ENCODE measurements at places on chromosomes 3 and 15. TPM values are rescaled to one million over a fixed set of nuclear protein-coding genes. Genes with fewer than 3 reads are reported as not detected.
A peak's percentile ranks its signal among the peaks of the same experiment; 100 is the strongest.

The STAB1 gene
- total RNA-seq, result 0.16 TPM

GRCh38 chr3:176839901-176840300, 357.4 kb downstream of the TBL1XR1 start:
- no peak for DNase-seq

The FGD5 gene
- total RNA-seq, result 0.27 TPM

DNA sequence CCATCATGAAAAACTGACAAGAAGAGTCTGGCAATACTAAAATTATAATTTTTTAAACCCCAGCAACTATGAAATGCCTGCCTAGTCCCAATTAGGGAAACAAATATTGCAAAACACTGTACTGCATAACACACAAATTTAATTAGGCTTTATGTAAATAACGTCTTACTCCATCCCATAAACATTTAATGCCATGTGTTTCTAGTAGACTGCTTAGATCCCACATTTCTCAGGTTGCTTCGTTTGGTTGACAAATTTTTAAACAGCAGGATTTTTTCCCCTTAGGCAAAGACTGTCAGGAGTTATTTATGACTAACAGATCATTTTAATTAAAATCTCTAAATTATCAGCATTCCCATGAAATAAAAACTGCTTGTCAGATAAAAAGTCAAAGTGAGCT, 29.9 kb downstream of the EIF2AK4 start:
- no peak for DNase-seq

The CPNE9 gene
- total RNA-seq, result 1.3 TPM

DNA sequence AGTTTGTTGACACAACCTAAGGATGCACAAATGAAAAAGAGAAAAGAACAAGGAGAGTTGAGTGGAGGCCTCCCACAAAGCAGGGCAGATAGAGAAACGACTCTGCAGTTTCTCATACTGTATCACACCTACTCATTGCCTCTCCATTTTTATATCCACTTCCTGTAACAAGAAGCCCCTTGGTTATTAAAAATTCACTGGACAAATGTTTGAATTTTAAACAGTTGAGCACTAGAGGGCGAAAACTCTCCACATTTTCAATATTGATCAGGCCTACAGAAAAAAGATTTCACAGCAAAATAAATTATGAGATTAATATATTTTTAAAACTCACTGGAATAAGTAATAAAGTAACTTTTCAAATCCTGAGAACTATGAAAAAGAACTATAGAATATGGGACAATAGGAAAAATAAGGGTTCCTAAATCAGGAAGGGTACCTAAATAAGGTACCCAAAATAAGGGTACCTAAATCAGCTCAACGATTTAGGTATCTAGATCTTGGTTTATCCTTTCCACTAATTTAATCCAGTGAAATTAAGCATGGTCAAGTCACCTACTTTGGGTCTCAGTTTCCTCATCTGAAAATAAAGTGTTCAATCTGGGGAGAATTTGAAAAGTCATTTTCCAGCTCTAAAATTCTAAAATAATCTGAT, 47.0 kb upstream of the PPIB start:
- no peak for DNase-seq

- DNase-seq, result no peak
Observed at GRCh38 chr3:24067483-24067882, 122.4 kb downstream of the NR1D2 start.

DNA sequence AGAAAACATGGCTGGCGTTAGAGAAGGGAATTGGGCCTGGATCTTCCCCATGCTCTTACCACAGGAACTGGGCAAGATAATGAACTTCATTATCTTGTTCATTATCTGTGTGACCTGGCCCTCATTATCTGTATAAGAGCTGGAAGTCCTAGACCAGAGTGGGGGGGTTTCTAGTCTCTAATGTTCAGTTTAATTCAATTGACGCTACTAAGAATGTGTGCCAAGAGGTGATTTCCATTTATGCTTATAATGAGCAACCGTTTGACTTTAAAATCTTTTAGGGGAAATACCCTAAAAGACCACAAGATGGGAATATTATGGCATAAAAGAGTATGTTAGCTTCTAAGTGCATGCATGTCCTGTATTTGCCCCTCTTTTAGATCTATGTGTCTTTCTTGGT, 59.1 kb upstream of the CSTA start:
- no peak for DNase-seq

GRCh38 chr15:65740148-65740547, 51.9 kb downstream of the DENND4A start:
- DNase-seq, result no peak

DNA sequence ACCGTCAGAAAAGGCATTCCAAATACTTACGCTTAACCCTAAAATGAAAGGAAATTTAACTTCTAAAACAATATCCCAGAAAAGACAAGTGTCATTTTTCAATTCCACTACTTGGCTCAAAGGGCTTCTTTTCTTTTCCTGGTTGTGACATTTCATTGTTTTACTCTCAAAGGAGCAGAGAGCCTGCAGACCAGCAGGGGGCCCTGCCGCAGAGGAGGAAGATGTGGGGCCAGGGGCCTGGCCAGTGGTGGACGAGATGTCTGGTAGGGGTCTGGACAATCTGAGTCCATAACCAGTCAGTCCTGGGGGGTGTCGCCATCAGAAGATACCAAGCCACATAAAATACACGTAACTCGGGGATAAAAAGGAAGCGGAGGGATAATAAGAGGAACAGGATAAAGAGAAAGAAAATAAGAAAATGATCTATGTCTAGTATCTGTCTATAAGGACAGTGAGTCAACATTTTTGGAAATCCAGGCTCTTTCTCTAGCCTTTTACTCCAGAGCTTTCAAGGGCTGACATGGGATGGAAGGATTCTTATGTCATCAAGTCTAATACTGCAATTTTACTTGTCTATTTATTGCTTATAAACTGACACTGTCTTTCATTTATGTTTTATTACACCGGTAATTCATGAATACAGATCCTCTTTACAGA, 54.2 kb upstream of the ARHGEF3 start:
- peak; percentile 43 for DNase-seq

The CRTAP gene
- total RNA-seq, result 147 TPM

The WDR6 gene
- total RNA-seq, result 294 TPM

The PLSCR5 gene
- total RNA-seq, result not detected

DNA sequence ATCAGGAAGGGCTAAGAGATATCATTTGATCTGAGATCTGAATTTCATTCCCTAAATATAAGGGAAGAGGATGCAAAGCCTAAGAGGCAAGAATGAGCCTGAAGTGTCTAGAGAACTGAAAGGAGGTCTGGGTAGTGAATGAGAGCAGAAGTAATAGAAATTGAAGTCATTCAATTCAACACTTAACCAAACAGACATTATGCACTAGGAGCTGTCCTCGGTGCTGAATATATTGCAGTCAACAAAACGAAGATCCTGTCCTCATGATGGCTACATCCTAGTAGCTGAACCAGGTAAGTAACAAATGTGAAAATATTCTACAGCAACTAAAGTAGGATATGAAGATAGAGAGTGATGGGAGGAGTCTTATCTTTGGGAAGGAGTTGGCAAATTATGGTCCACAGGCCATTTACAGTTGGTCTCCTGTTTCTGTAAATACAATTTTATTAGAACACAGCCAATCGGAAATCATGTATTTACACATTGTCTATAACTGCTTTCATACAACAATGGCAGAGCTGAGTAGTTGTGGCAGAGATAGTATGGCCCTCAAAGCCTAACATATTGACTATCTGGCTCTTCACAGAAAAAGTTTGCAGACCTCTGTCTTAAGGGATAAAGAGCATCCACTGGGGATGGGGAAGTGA, 192.9 kb upstream of the CADPS start:
- DNase-seq, result peak; percentile 50

The EIF4E3 gene
- total RNA-seq, result 8.9 TPM

The GRAMD1C gene
- total RNA-seq, result 2.4 TPM

GRCh38 chr3:36244728-36245127, 135.6 kb upstream of the STAC start:
- DNase-seq, result no peak

The CEP97 gene
- total RNA-seq, result 25.1 TPM

The SEMA5B gene
- 57.3 TPM for total RNA-seq

The HTR3E gene
- not detected for total RNA-seq

The NECTIN3 gene
- total RNA-seq, result 40.9 TPM

The DUOXA2 gene
- not detected for total RNA-seq

Data from neural crest cell (in vitro differentiated cells).